Smooth muscle cell of the coronary artery (primary cell): ENCODE measurements at places on chromosomes 7 and 10. TPM values are rescaled to one million over a fixed set of nuclear protein-coding genes. Genes with fewer than 3 reads are reported as not detected.

AQP1 gene
- total RNA-seq = 22.2 and 62.1 TPM in 2 replicates

LBX1 gene
- not detected in 2 replicates for total RNA-seq

BNIP3 gene
- total RNA-seq = 51.7 and 87.6 TPM in 2 replicates

GJD4 gene
- not detected in 2 replicates for total RNA-seq

GBX1 gene
- not detected in 2 replicates for total RNA-seq

PRPS1L1 gene
- not detected in 2 replicates for total RNA-seq

OSBPL3 gene
- 8.9 and 22.2 TPM in 2 replicates for total RNA-seq

FAM25G gene
- total RNA-seq = not detected in 2 replicates

MBL2 gene
- not detected in 2 replicates for total RNA-seq

CPA1 gene
- 0.15 and 0.35 TPM in 2 replicates for total RNA-seq

SSC4D gene
- 0.68 TPM in 1 of 2 replicates, not detected in the other for total RNA-seq

JAZF1 gene
- 3.0 and 5.6 TPM in 2 replicates for total RNA-seq

LRRC18 gene
- total RNA-seq = not detected in 2 replicates

ZNF518A gene
- 7.4 and 9.5 TPM in 2 replicates for total RNA-seq

NXPH1 gene
- not detected in 2 replicates for total RNA-seq

ITGA8 gene
- 1.5 and 17.6 TPM in 2 replicates for total RNA-seq

FFAR4 gene
- total RNA-seq = not detected in 2 replicates

UCN3 gene
- not detected in 2 replicates for total RNA-seq

PPP1R9A gene
- 0.12 and 0.38 TPM in 2 replicates for total RNA-seq

UNC5B gene
- total RNA-seq = 11.2 and 39.1 TPM in 2 replicates

PODXL gene
- total RNA-seq = 2.6 and 15.6 TPM in 2 replicates

AFAP1L2 gene
- total RNA-seq = 0.08 and 0.47 TPM in 2 replicates

CACNB2 gene
- total RNA-seq = 0.08 and 2.7 TPM in 2 replicates

CRHR2 gene
- not detected in 2 replicates for total RNA-seq

HIP1 gene
- total RNA-seq = 3.7 TPM in 2 replicates

DEPP1 gene
- total RNA-seq = 49.1 and 50.4 TPM in 2 replicates

RGS10 gene
- 20.0 and 44.7 TPM in 2 replicates for total RNA-seq

TMEM229A gene
- total RNA-seq = 0.23 and 0.38 TPM in 2 replicates

RAMP3 gene
- not detected in 2 replicates for total RNA-seq

SNCG gene
- total RNA-seq = 48.3 and 77.0 TPM in 2 replicates

WNT2 gene
- 0.08 and 1.6 TPM in 2 replicates for total RNA-seq

ZNF775 gene
- total RNA-seq = 5.3 and 8.2 TPM in 2 replicates

TUBB8 gene
- total RNA-seq = not detected in 2 replicates

COX19 gene
- total RNA-seq = 5.5 and 7.4 TPM in 2 replicates

ZNF804B gene
- not detected in 2 replicates for total RNA-seq

PDLIM1 gene
- 4.6 and 35.0 TPM in 2 replicates for total RNA-seq

BRAF gene
- 12.4 and 22.6 TPM in 2 replicates for total RNA-seq

LIPN gene
- total RNA-seq = not detected in 2 replicates

HERC4 gene
- 36.0 and 38.2 TPM in 2 replicates for total RNA-seq

POLL gene
- total RNA-seq = 6.3 and 6.8 TPM in 2 replicates

CLCN1 gene
- not detected in 2 replicates for total RNA-seq

SUPV3L1 gene
- total RNA-seq = 25.3 and 28.1 TPM in 2 replicates

GLI3 gene
- total RNA-seq = 2.2 and 3.2 TPM in 2 replicates
